ENCODE measurements at places on chromosomes 1 and 21.

GRCh38 chr1:197912739-197913494 is 4.3 kb upstream of the LHX9 start:
- no peak for DNase-seq

DNA sequence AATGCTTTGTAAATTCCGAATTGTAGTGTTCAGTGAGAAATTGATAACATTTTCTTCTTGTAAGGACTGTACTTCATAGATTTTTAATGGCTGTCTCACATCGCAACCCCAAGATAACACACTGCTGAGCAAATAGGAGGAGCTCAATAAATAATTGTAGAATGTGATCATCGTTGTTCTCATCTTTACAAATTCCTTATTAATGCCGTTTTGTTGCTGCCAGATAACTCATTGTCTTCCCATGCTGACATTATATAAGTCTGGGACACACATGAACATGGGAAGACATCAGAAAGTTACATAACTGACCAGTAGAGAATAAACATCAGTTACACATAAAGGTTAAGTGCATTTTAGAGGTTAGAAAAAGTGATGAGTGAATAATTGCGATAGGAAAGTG is 46.4 kb upstream of the TSPAN2 start:
- DNase-seq = no peak

GRCh38 chr1:22832414-22832786 is 121.8 kb downstream of the EPHB2 start:
- no peak for DNase-seq

GRCh38 chr1:228866468-228866867 is 131.2 kb downstream of the RHOU start:
- DNase-seq = no peak

DNA sequence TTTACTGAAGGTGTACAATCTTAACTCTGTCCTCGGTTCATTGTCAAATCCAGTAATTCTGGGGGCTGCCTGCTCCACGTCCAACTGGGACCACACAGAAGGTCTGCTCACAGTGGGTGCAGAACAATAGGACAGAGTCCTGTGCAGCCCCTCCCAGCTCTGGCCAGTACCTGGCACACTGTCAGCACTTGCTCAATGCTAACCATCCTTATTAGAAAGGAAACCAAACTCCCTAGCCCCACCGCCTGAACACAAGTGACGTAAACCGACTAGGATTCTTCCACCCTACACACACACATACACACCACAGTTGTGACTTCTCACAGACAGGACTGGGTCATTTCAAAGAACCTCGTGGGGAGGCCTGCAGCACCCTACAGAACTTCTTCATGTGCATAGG is 5.2 kb downstream of the BCAR3 start:
- DNase-seq = no peak

- DNase-seq = no peak
Measured at GRCh38 chr1:15847893-15848142, 311 bp downstream of the SPEN start.

- no peak for DNase-seq
Measured at GRCh38 chr1:78236716-78237115, 190.9 kb downstream of the GIPC2 start.

DNA sequence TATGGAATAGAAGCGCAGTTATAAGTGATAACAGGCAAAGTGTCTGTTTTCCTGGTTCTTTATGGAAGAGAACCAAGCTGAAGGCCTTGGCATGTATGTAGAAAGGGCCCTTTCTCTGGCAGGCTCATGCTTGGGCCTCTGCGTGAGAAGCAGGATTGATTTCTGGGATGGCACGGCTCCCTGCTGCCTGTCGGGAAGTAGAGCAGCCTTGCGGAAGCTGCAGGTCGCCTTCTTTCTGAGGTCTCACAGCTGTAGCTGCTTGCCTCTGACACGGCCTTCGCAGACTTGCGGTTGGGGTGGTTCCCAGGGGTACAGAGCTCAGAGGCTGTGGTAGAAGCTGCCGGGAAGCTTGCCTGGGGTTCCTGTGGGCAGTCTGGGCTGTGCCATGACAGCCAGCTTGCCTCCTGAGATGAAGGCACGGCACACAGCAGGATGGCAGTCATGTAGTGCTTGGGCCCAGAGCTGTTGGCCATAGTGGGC is 39.4 kb downstream of the TRAPPC10 start:
- DNase-seq = no peak

GRCh38 chr21:35511696-35512162 is 462.6 kb upstream of the RUNX1 start:
- no peak for DNase-seq
